ENCODE measurements at places on chromosomes 7 and 10.

DNA sequence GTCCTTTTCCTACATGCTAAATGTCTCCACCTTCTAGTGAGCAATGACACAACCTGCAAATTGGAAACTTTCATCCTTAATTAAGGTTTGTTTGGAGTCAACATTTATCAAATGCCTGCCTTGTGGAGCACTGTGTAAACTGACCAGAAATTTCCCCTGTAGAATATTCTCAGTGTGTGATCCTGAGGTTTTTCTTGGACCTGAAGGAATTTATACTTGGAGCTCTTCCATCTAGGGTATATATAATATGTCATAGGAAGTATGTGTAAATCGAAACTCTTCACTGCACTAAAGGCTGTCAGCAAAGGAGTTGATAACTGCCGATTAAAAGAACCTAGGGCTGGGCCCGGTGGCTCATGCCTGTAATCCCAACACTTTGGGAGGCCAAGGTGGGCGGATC is 152.4 kb downstream of the NSUN6 start:
- no peak for DNase-seq

DNA sequence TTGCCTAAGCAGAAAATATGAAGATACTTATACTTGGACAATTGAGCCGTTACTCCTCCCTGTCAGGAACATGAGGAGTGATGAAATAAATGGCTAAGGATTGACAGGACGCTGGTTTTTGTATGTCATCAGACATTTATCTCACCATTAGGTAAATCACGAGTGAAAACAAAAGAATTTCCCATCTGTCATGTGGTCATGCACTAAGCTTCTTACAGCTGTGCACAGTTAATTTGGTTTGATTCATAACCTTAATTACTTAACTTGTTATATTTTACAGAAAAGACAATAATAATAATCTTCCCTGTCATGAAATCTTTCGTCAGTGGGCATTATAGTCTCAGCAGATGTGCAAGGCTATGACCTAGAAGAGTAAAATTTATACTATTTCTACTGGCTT is 266.5 kb downstream of the HGF start:
- no peak for DNase-seq

DNA sequence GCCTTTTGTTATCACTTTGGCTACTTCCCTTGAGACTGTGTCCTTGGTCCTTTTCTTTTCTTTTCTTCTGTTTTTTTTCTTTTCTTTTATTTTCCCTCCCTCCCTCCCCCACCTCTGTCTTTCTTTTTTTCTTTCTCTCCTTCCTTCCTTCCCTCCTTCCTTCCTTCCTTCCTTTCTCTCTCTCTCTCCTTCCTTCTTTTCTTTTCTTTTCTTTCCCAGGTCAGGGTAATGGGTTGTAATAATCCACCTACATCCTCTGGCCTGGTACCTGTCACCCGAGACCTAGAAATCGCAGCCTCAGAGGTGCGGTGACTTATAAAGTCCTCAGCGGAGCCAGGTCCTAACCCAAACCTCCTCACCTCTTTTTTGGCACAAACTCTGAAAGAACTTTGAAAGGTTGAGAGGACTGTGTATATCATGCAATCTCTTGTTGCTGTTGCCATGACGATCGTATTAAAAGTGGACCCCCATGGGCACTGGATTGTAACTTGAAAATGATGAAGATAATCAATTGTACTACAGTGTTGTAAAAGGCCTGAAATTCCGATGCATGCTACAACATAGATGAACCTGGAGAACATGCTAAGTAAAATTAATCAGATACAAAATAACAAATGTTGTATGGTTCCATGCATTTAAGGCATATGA is 140.7 kb upstream of the AGK start:
- no peak for DNase-seq

DNA sequence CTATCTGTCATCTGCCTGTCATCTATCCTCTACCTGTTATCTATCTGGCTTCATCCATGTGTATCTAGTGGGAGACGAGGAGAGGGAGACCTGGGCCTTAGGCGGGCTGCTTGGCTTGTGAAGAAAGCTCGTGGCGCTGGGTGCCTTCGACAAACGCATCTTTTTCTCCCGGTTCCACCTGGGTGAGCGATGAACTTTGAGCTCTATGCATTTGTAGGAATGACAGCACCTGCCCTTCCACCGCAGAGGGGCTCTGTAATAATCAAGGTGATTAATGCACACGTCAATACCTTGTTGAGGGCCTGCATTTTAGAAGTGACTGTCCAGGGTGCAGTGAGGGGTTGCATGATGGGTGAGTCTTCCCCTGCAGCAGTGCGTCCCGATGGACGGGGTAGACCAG is 2.6 kb upstream of the VIPR2 start:
- no peak for DNase-seq

GRCh38 chr7:80540836-80541235 is 29.0 kb upstream of the GNAT3 start:
- DNase-seq, result no peak
